ENCODE measurements at places on chromosomes 11 and 22.

- DNase-seq: peak; percentile 79
Measured at GRCh38 chr11:1935156-1936071, 11.7 kb upstream of the MRPL23 start.

GRCh38 chr22:46193898-46194310 lies 43.6 kb downstream of the PPARA start:
- no peak for DNase-seq

GRCh38 chr11:13784855-13785254 lies 116.4 kb downstream of the FAR1 start:
- no peak for DNase-seq

DNA sequence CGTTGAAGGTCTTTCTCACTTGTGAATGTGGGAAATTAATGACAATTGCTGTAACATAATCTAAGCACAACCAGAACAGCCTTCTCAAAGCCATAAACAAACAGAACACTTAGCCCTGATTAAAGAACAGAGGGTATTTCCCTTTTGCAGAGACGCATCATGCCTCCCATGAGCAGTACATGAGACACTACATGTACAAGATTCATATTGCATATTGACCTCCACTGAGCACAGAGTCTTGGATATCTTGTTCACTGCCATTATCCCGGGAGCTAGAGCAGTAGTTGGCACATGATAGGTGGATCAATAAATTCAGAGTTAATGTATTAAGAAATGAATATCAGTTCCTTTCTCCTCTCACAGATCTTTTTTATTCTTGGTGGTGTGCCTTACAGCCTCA lies 1194.3 kb upstream of the TENM4 start:
- DNase-seq: no peak

DNA sequence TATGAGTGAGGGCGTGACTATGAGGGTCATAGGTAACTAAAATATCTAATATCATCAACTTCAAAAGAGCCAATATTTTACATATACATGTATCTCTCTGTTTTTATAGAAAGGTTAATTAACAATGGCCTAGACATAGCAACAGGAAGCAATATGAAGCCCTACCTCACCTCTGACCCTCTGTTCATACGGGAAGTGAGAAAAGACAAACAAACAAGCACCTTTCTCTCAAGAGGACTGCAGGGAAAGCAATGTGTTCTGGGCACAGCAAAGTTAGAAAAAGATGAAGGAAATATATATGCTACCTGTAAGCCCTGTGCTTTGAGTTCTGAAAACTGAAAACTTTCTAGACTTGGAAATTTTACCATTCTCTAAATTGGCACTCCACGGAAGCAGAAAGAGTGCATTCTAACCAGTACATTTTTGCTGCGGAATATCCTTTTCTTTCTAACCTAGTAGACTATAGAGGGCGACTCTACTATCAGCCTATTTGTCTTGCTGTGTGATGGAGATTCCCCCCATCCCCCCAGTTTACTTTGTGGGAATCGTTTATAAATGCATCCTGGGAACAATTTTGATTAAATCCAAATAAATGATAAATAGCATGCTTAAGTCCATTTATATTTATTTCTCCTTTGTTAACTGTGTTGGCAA lies 830.4 kb upstream of the FAT3 start:
- DNase-seq: no peak

All from posterior vena cava (tissue), 2 donors.